Femur (tissue), 1 donor: ENCODE measurements at places on chromosomes 11 and 22.
A peak's percentile ranks its signal among the peaks of the same experiment; 100 is the strongest.

GRCh38 chr11:9276571-9276970, 11.4 kb upstream of the DENND5A start:
- no peak for DNase-seq

DNA sequence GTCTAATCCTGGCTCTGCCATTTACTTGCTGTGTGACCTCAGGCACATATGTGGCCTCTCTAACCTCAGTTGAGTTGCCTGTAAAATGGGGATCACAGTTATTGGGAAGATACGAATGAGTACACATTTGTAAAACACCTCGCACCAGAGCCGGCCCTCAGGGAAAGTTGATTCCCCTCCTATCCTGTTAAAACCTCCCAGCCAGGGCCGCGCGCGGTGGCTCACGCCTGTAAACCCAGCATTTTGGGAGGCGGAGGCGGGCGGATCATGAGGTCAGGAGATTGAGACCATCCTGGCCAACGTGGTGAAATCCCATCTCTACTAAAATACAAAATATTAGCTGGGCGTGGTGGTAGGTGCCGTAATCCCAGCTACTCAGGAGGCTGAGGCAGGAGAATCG, 7.8 kb upstream of the MYBPC3 start:
- DNase-seq = no peak

GRCh38 chr11:28835317-28835716, 727.1 kb downstream of the METTL15 start:
- DNase-seq = no peak

DNA sequence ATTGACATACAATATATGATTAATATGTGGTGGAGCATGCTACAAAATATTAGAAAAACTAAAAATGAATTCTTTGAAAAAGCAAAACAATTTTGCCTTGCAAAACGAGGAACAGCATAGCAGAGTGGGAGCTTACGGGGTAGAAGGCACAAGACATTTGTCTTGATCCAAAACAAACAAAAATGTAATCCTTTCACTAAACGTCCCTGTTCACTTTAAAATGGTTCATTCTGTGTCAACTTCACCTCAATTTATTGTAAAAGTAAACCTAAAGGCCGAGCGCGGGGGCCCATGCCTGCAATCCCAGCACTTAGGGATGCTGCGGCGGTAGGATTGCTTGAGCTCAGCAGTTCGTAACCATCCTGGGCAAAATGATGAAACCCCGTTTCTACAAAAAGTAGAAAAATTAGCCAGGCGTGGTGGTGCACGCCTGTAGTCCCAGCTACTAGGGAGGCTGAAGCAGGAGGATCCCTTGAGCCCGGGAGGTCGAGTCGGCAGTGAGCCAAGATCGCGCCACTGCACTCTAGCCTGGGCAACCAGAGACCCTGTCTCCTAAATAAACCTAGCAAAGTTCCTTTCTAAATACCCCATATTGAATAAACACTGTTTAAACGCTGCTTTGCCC, 2.0 kb downstream of the PRDM10 start:
- DNase-seq = no peak

DNA sequence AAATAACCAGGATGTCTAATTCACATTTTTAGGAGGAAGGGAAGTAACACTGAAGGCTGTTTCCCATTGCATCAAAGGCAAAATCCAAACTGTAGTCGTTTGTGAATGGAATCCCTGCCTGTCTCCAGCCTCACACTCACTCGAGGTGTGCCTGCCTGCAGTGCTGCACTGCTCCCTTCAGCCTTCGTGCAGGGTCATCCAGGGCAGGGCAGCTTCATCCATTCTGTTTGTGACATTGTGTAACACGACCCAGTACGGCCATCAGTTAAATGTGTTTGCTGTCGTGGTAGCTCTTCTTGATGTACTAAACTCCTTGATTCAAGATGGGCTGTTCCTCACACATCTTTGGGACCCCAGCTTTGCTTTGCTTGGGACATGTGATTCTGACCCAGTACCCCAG, 34.3 kb downstream of the LDLRAD3 start:
- no peak for DNase-seq

GRCh38 chr11:7585816-7586215, 72.0 kb downstream of the PPFIBP2 start:
- no peak for DNase-seq

DNA sequence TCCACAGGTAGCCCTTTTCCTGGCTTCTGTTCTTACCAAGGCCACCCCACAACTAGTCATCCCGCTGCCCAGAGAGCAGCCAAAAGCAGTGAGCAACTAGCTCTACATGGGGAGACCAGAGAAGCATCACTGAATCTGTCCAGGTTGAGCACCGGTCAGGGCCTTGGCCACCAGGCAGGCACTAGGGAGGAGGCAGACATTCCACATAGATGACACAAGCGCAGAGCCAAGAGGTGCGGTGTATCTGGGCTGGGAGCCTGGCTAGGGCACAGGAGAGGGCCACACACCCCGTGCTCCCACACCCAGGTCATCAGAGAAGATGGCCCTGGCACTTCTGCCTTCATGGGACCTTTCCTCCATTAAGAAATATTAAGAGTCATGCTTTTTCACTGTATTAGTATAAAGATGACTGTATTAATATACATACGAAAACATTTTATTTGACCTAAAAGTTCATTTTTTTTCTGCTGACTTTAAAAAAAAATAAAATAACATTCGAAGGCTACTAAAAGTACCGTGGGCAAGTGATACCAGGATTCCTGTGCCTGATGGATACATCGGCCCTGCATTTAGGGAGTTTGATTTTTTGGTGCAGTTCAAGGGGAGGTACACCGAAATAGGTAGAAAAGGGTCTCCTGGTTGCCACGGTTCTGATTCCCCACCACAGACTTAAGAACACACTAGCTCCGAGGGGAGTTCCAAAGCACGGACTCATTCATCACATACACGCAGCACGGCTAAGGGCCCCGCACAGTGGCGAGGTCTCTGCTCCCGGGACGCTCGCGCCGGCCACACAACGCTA, 1.2 kb downstream of the DGCR2 start:
- no peak for DNase-seq

DNA sequence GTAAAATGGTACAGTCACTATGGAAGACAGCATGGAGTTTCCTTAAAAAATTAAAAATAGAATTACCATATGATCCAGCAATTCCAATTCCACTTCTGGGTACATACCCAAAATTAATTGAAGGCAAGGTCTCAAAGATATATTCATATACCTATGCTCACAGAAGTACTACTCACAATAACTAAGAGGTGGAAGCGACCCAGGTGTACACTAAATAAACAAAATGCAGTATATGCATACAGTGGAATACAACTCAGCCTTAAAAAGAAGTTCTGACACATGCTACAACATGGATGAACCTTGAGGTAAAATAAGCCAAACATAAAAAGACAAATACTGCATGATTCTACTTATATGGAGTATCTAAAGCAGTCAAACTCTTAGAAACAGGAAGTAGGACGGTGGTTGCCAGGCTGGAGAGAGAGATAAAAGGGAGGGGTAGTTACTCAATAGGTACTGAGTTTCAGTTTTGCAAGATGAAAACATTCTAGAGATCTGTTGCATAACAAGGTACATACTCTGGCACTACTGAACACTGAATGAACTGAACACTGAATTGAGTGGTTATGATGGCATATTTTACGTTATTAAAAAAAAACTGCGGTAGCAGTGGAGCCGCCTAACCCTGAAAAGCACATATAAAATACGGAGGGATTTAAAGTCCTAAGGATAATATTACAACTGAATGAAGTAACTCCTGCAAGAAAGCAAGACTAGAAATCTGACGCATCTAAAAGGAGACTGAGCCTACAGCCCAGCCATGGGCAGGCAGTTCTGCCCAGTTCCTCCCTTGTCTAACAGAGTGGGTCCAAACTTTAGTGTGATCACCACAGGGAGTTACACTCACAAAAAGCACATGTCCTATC, 12.8 kb downstream of the DGCR2 start:
- no peak for DNase-seq

GRCh38 chr11:32610797-32611352, 27.2 kb downstream of the EIF3M start:
- DNase-seq = no peak

DNA sequence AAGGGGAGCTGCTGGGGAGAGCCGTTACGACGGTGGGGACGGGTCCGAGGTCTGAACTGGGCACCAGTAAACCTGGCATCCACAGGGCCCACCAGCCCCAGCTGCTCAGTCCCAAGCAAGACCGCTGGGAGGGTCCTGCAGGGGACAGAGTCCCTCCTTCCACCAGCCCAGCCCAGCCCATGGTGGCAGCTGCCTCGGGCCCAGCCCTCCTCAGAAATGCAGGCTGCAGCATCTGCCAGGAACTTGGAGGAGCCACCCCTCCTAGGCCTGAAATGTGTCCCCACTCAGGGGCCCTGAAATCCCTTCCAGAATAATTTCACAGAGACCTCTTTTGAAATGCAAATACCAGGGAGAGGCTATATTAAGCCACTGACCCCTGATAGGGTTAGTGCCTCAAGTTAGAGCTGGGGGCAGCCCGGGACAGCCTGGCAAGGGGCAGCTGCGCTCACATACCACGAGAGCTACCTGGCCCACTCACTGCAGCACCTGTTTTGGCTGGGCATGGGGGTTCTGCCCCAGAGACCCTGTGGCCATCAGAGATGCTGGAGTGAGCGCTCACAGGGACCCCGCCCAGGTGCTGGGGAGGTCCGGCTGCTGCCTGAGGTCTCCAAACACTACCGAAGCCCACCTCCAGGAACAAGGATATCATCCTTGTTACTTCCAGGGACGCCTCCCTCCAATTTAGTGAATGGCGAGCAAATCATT, 53.1 kb downstream of the CELSR1 start:
- no peak for DNase-seq

- DNase-seq = no peak
Observed at GRCh38 chr11:64503186-64503753, 87.8 kb upstream of the SLC22A12 start.

DNA sequence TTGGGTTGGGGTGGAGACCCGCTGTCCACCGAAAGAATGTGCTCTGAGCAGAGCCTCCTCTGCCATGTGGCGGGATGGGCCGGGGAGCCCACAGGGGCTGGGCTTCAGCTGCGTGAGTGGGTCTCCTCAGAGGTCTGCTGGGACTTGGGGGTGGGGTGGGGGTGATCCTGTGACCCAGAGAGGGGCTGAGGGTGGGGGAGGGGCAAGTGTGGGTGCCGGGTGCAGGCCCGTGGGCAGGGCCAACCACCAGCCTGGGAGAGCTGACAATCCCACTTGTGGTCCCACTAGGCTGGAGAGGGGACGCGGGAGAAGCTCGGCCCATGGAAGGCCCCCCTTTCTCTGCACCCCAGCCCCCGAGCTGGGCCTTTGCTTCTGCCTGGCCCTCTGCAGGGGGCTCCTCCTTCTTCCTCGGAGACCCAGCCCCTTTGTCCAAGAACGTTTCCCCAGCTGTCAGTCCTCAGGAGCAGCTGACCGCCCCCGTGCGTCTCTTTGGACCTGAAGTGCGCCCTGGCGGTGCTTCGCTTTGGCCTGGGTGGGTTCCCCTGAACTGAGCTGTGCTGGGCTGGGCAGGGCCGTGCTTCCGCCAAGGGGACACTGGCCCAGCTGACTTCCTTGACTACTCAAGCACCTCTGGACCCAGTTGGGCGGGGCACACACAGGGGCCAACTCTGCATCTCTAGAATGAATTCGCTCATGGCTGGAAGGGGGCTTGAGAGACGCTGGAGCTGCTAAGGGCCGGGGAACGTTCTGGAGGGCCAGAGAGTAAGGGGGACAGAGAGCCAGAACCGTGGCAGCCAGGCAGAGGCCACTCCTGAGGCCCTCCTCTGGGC, 30.2 kb downstream of the OSBPL5 start:
- DNase-seq = peak; percentile 43

DNA sequence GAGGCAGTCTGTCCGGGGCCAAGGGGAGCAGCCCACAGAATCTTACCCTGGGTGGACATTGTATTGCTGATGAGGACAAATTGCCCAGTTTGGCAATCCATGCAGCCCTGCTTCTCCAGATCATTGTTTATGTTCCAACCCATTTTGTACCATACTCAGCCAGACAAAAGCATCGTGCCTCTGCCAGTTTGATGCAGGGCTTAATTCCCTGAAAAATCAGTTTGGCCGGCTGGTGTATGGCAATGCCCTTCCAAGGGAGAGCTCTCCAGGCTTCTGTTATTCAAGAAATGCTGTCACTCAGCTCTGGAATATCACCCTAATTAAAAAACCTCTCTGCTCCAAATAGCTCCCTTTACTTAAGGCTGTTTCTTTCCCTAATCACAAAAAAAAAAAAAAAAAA, 697.7 kb downstream of the TBC1D22A start:
- no peak for DNase-seq

DNA sequence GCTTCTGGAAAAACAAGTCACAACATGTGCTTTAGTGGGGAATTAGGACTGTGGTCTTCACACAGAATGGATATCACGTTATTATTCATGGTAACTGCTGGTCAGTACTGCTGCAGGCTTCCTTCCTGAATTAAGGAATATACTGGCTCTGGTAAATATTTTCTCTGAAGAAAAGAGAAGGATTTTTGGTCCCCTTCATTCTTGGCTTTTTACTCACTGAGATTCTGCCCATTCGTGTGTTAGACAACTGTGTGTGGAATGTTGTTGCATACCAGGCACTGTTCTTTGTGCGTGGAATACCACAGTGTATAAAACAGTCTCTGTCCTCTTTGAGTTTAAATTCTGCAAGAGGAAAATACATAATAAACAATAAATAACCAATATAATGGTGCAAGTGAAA, 80.3 kb downstream of the ALX4 start:
- no peak for DNase-seq

- no peak for DNase-seq
Observed at GRCh38 chr11:109223451-109223850, 198.5 kb upstream of the C11orf87 start.

DNA sequence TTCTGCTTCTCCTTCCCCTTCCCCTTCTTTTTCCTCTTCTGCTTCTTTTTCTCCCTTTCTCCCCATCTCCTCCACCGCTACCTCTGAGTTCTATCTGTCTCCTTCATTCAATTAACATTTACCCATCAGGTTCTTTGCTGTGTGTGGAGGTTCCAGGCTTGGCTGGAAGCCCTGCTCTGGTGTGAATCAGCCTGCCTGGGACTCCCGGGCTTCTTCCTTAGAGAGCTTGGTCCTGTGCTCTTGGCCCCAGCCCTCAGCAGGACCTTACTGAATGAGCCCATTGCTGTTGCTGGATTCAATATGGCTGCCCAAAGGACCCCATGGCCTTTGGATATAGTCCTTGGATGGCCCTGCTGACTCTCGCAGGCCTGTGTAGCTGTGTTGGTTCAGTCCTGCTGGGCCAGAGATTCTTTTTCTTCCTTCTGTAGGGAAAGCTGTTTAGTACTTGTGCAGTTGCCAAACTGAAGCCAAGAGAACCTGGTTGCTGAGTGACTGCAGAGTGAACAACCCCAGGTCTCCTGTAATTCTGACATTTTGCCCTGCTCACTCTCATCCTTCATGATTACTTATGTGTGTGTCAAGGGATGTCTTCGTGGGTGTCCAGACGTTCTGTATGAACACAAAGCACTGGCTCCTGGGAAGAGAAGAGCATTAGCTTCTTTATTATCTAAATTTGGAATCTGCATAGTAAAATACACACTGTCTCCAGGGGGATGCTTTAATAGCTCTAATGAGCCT, 81.0 kb upstream of the ZBED5 start:
- DNase-seq = no peak
